ENCODE measurements at places on chromosomes 16 and 17. TPM values are rescaled to one million over a fixed set of nuclear protein-coding genes. Genes with fewer than 3 reads are reported as not detected.

DNA sequence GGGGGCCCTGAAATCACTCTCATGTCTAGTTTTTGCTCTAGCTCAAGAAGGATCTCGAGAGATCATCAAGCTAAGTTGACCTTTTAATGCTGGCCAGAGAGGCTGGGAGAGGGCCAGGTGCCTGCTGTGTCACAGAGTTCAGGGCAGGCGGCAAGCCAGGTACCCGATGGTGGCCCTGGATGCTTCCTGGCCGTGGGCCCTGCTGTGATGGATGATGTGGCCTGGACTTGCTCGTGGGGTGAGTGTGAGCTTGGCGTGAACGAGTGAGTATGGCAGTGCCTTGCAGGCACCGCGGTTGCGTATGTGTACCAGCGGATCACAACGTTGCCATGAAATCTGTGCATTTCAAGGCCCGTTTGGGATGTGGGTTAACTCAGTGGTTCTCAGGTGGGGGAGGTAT, 7.4 kb downstream of the IRF8 start:
- DNase-seq = no peak

- no peak for DNase-seq
Observed at GRCh38 chr17:67015001-67015400, 29.4 kb upstream of the CACNG1 start.

DNA sequence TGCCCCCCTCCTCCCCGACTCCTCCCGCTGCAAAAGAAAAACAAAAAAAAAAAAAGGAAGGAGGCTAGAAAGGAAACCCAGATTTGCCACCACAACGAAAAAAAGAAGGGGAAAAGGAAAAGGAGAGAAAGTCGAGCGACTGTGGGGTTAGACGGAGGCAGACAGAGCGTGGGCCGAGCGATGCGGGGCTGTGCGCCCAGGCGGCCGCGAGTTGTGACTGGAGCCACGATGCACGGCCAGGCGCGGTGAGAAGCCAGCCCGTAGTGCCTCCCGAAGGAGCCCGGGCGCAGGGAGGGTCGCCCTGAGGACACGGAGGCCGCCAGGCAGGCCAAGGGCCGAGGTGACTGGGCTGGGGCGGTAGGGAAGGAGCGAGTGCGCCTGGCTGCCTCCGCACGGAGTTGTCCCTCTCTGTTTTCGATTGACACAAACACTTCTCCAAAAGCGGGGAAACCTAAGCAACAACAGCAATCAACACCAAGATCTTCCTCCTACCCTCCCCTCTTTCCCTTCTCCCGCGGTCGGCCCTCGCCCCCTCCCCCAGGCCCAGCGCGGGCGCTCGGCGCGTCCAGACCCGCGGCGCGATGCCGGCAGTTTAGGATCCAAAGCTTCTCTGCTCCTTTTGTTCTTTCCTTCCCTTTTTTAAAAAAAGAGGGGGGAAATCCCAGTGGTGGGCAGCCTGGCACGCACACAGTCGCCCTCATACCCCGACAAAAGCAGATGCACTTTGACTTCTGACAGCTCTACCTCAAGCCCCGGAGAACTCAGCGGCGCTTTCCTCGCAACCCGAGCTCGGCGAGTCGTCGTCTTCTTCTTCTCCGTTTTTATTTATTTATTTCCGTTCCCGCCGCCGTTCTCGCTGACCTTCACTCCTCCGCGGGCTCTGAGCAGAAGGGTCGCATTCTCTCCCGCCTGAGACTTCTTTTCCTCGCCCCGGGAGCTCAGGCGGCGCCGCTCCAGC, at the start of gene LHX1:
Gene LHX1, plus strand, starts transcription at position 475 of the 958 bp plus-strand sequence. CDS start 723 bp downstream, outside the sequence.
- peak; percentile 65 for DNase-seq

DNA sequence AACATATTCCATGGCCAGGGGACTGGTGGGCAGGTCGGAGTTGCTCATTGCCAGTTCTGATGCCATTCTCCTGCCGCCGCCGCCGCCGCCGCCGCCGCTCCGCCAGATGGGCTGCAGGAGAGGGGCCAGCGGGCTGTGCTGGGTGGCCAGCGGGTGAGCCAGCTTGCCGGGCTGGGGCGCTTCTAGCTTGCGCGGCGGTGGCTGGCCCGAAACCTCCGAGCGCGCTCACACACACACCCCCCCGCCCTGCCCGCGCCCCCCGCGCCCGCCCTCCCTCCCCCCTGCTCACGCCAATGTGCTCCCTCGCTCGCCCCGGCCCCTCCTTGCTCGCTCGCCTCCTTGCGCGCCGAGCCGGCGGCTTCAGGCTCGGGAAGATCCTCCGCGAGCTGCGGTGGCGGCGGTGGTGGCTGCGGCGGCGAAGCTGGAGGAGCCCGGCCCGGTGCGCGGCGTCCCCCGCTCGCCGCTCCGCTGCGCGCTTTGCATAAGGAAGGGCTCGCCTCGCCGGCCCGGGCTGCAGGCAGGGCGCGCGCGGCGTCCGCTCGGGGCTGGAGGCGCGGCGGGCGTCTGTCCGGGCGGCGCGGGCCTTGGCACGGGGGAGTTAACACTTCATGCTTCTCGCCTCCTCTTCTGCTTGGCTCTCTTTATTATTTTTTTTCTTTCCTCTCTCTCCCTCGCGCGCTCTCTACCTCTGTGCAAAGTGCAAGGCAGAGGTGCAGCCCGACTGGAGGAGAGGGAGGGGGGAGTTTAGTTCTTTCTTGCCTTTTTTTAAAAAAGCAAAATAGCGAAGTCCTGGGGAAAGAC, 500 bp downstream of the MAF start:
- peak; percentile 80 for DNase-seq

DNA sequence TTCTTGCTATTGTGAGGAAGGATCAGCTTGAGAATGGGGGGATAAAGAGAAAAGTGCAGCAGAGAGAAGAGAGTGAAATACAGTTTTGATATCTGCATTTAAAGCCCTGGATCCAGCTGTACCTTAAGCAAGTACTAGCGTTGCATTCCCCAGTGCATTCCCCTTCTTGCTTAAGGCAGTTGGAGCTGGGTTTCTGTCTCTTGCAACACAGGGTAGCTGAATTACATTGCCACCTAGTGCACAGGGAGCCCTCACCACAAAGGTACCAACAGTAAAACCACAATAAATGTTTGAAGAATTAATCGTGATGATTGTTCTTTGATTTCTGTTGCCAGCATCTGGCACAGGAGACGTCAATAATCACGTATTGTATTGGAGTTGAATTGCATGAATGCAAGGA, 588.7 kb downstream of the RBFOX1 start:
- DNase-seq = no peak

- DNase-seq = peak; percentile 38
Observed at GRCh38 chr17:78993981-78994671, 14.4 kb upstream of the LGALS3BP start.

DNA sequence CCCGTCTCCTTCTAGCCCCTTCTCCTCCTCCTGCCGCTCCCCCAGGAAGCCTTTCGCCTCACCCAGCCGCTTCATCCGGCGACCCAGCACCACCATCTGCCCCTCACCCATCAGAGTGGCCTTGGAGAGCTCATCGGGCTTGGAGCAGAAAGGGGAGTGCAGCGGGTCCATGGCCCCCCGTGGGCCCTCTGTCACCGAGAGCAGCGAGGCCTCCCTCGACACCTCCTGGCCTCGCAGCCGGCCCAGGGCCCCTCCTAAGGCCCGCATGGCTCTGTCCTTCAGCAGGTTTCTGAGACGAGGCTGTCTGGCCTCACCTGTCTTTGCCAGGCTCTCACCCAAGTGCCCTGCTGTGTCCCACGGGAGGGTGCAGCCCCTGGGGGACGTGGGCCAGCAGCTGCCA, 87.9 kb downstream of the RGS9 start:
- no peak for DNase-seq

DNA sequence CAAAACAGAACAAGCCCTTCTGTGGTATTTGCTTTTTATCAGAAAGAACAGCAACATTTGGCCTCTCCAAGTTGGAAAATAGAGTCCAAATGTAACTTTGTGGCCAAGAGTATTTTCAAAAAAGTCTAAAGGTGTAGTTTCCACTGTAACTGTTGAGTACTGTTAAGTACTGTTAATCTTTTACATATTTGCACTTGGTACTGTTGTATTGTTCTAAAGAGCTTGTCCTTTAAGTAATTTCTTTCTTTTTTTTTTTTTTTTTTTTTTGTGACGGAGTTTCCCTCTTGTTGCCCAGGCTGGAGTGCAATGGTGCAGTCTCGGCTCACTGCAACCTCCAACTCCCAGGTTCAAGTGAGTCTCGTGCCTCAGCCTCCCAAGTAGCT, 21.5 kb downstream of the LDAF1 start:
- DNase-seq = no peak

DNA sequence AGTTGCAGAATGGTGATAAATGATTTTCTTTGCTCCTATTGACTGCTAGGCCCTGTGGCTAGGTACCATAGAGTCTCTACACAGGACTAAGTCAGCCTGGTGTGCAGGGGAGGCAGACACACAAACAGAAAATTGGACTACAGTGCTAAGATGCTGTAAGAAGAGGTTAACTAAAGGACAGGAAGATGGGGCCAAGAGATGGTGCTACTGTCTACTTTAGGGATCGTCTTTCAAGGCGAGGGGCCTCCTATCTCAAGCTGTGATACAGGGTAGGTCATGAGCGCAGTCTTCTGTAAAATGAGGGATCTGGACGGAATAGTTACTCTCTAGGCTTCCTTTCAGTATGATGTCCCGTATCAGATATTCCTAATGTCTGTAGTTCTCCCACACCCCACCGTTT, 817 bp downstream of the NME1 start:
- peak; percentile 34 for DNase-seq

- no peak for DNase-seq
Observed at GRCh38 chr17:3507869-3508268, 32.1 kb downstream of the ASPA start.

DNA sequence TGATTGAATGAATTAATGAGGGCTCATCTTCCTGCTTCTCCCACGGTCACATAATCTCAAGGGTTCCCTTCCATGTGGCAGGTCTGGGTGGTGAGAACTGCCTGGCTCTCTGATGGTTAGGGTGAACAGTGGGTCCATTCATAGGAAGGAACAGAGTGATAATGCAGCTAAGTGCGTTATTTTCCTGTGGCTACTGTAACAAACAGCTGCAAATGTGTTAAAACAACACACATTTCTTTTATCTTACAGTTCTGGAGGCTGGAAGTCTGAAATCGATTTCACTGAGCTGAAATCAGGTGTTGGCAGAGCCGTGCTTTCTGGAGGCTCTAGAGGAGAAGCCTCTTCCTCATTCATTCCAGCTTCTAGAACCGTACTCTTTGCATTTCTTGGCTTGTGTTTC, 95.3 kb downstream of the BMERB1 start:
- no peak for DNase-seq

DNA sequence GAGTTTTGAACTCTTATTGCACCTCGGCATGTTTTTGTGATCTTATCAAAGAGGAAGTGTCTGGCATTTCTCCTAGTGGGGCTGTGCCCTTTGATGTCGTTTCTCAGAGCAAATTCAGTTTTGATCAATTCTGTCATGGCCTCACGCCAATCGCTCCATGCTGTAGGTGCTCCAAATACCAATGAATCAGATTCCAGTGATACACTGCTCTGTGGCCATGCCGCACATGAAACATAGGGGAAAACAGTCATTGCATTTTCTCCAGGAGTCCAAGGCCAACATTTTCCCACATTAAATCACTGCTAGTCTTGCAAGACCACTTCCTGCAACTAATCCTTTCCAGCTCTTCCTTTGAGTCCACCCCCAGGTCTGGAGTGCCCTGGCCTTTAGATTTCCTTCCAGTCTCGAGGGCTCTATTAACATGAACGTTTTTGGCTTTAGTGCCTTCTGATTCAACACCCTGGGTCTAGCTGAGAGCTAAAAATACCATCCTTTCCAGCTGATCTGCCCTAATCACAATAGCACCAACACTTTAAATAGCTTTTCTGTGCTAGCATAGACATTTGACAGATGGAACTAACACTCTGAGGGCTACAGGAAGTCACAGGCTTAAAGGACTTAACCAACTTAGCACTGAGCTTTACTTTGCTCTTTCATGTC, 18.2 kb upstream of the RASL10B start:
- DNase-seq = peak; percentile 39

DNA sequence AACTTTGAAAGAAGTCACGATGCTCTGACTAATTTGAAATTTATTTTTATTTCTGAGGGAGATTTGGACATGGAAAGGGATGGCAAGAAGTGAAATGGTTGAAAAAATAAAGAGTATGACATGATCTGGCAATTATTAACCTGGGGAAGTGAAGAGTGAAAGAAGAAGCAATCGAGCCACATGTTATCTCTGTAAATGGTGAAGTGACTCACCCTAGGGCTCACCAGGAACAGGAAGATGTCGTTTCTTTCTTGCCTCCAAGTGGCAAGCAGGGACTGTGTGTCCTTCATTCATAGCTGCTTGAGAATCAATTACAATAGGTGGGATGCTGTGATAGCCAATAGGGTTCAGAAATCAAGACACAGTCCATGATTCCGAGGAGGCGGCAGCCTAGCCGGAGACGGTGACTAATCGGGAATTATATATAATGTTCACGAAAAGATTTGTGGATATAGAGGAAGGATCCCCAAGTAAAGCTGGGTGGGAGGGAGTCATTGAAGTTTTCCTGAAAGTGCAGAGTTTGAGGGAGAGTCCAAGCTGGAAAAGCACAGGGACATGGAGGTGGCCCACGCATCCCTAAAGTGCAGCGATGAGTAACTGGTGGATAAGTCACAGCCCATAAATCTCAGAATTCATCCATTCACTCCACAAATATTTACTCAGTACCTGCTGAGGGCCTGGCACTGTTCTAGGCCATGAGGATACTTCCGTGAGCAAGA, 18.2 kb upstream of the KRT20 start:
- DNase-seq = no peak

- DNase-seq = no peak
Observed at GRCh38 chr17:32970281-32970680, 21.4 kb upstream of the SPACA3 start.

- DNase-seq = no peak
Observed at GRCh38 chr17:67216578-67217320, 28.2 kb downstream of the HELZ start.

- DNase-seq = no peak
Observed at GRCh38 chr16:78246559-78246958, 147.1 kb downstream of the WWOX start.

GRCh38 chr16:28915181-28915580, 9.9 kb downstream of the RABEP2 start:
- no peak for DNase-seq

- DNase-seq = no peak
Observed at GRCh38 chr17:40547079-40547784, 18.0 kb downstream of the CCR7 start.

WSB1 gene
- 204 TPM for polyA plus RNA-seq

CRHR1 gene
- polyA plus RNA-seq = 0.31 TPM

ENPP7 gene
- not detected for polyA plus RNA-seq

PRSS33 gene
- not detected for polyA plus RNA-seq

TMEM97 gene
- 8.6 TPM for polyA plus RNA-seq

ADGRG3 gene
- polyA plus RNA-seq = not detected

TPSD1 gene
- polyA plus RNA-seq = not detected

All from SK-N-SH (cell line).